NCI-H748 treated with DMSO at 0.1 percent for 48 hours (cell line): ENCODE measurements at places on chromosomes 1 and 21.

GRCh38 chr21:29155118-29155932 is 24.9 kb downstream of the MAP3K7CL start:
- no peak for DNase-seq

DNA sequence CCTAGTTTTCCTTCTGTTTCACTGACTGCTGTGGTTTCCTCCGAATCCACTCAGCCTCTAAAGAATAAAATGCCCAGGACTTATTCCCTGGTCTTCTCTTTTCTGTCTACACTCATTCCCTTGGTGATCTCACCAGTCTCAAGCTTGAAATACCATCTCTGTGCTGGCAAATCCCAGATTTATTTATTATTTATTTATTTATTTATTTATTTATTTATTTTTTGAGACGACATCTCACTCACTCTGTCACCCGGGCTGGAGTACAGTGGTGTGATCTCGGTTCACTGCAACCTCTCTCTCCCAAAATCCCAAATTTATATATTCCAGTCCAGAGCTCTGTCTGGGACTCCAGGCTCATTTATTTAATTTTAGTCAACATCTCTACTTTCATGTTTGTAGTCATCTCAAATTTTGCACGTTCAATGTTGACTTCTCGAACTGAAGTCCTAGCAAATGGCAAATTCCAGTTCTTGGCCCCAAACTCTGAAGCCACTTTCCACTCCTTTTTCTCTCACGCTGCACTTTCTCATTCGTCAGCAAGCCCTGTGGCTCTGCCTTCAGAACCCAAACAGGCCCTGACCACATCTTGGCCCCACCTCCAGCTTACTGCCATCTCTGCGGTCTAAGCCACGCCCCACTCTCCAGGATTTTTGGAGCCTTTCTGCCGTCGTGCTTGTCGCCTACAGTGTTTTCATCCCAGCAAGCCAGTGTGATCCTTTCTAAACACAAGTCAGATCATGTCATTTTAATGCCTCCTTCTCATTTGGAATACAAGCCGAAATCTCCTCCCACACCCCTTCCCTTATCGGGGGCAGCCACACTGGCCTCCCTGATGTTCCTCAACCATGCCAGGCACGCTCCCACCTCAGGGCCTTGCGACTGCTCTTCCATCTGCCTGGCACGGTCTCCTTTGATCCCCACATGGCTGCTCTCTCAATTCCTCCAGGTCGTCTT is 14.2 kb upstream of the TENT5B start:
- peak; percentile 24 for DNase-seq

GRCh38 chr1:204649721-204650521 is 35.6 kb downstream of the LRRN2 start:
- no peak for DNase-seq

- DNase-seq, result no peak
These were observed 67.2 kb upstream of the IFNAR2 start for GRCh38 chr21:33162436-33162951.

GRCh38 chr1:27099587-27100334 is 55.2 kb downstream of the SLC9A1 start:
- no peak for DNase-seq

GRCh38 chr1:29801561-29801973 is 565.2 kb downstream of the PTPRU start:
- DNase-seq, result no peak

- DNase-seq, result no peak
These were observed 45.3 kb upstream of the GPR157 start for GRCh38 chr1:9174243-9174642.
